ENCODE measurements at places on chromosomes 16 and 17.

- no peak for DNase-seq
Measured at GRCh38 chr16:83530293-83530692, 277.5 kb upstream of the HSBP1 start.

DNA sequence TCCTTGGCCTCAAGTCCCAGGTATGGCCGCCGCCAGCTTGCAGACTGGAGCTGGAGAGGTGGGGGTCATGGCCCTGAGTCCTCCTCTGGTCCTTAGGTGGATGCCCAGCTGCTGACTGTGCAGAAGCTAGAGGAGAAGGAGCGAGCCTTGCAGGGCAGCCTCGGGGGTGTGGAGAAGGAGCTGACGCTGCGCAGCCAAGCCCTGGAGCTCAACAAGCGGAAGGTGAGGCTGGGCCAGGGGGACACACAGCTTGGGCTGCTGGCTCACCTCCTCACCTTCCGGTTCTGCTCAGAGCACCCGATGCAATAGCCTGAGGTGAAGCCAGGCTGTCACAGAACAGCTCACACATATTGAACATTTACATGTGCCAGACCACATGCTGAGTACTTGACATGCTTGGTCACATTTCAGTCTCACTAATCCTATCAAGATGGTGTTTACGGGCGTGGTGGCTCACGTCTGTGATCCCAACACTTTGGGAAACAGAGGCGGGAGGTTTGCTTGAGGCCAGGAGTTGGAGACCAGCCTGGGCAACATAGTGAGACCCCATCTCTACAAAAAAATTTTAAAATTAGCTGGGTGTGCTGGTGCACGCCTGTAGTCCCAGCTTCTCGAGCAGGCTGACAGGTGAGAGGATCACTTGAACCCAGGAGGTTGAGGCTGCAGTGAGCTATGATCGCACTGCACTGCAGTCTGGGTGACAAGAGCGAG lies 7.4 kb downstream of the RNF40 start:
- DNase-seq, result no peak

DNA sequence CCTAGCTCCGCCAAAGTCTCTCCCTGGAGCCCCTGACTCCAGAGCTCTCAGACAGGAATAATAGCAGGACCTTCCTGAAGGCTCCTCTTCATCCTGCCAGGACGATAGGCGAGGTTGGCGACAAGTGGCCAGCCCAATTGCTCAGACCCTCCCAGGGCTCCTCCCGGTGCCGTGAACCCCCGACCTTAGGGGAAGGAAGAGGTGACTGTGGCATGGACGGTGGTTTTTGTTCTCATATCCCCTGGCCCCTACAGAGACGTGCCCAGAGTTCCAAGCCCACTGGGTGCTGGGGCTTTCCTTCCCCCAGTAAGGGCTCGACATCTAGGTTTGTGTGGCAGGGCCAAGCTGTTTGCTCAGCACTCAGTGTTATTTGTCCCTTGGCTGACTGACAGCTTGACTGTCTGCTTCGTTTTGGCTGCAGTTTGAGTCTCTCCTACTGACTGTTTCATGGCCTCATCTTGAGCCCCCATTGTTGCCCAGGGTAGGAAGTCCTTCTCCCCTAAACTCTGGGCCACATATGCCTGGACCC lies 4.6 kb upstream of the ADCY7 start:
- no peak for DNase-seq

GRCh38 chr16:19389246-19389645 lies 28.4 kb upstream of the TMC5 start:
- no peak for DNase-seq

DNA sequence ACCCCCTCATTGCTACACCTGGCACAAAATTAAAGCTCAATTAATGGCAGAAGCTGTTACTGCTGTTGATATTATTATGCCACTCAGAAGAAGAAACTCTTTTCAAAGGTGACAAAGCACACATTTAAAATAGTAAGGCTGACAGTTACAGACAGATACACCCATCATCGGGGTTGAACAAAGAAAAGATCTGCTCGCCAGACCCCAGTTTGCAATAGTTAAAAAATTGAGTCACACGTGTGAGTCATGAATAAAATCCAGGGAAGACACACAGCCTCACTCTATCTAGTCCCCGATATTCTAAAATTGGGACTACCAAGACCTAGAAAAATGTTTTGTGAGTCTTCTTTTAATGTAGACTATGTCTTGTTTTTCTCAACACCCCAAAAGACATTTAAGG lies 330.0 kb upstream of the SOX9 start:
- no peak for DNase-seq

GRCh38 chr16:12541672-12542071 lies 262.0 kb downstream of the CPPED1 start:
- no peak for DNase-seq

GRCh38 chr16:11639925-11640899 lies 28.0 kb upstream of the SNN start:
- peak; percentile 43 for DNase-seq

GRCh38 chr17:33499040-33499439 lies 205.9 kb upstream of the ASIC2 start:
- no peak for DNase-seq

DNA sequence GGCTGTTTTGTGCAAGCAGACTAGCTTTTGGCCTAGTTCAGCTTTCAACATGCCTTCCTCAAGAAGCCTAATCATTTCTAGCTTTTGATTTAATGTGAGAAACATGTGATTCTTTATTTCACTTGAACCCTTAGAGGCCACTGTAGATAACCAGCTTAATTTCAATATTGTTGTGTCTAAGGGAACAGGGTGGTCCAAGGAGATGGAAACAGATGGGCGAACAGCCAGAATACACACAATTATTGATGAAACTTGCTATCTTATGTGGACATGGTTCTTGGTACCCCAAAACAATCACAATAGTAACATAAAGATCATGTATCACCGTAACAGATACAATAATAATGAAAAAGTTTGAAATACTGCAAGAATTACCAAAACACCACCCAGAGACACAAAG lies 4.8 kb downstream of the NPRL3 start:
- DNase-seq, result no peak

DNA sequence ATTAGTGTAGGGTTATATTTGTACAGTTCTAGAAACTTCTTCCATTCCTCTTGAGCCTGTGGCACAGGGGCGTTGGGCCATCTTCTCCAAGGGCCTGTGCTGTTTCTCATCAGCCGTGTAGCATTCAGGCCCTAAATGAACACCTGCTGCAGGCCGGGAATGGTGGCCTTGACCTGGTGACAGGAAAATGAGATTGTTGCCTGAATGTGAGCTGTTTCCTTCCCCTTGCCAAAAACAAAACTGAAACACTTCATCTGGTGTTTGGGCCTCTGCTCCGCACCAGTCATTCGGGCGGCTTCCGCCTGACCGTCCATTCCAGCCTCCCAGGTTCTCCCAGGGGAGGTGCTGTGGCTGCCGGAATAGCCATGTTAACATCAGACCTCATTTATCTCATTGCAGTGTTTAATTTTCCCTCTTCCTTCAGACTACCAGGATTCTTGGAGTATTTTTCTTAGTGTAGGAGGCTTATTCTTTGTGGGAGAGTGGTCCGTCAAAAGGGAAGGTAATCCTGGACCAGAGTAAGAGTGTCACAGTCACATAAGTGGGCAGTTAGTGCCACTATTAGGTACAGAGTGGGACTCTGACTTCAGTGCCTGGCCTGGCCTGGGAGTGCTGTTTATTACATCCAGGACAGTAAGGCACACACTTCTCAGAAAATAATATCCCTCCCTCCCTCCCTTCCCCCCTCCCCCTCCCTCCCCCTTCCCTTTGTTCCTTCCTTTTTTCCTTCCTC lies 61.9 kb downstream of the WWP2 start:
- DNase-seq, result no peak

- DNase-seq, result peak; percentile 32
Measured at GRCh38 chr17:80938556-80938955, 53.1 kb upstream of the CHMP6 start.

DNA sequence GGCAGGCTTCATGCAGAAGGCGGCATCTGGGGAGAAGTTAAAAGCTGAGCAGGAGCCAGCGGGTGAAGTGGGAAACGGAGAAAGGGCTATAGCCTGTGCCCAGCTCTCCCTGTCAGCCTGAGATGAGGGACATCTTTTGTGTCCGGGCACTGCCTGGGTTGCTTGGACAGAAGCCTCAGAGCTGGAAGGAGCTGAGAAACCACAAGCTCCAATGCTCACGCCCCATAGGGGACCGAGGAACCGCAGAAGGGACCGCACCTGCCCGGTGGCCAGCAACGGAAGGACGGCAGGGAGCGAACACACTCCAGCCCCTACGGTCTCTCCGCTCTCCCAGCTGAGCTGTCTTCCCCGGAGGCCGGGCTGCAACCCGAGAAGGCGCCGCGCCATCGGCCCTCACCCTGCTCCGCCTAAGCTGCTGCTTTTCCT lies 175.8 kb downstream of the NPIPB11 start:
- DNase-seq, result no peak

DNA sequence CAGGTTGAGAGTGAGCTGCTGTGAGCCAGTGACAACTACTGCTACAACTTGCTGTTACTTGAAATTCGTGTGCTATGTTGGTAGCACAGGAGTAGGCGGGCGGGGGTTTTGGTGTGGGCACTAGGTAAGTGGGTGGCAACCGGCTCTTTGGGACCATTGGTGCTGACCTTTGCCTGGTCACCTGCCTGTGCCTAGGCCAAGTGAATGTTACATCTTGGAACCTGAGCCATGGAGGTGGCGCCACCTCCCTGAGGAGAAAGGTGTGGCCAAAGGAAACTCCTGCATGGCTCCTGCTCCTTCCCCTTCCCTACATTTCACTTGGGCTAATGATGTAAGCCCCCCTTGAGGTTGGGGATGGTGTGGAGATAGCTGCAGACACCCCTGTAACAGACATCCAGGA lies 25.4 kb upstream of the ARHGAP23 start:
- DNase-seq, result no peak

GRCh38 chr17:70168044-70168976 lies 1.0 kb upstream of the KCNJ2 start:
- DNase-seq, result no peak

- DNase-seq, result peak; percentile 80
Measured at GRCh38 chr17:8158267-8159031, 4.3 kb downstream of the VAMP2 start.

DNA sequence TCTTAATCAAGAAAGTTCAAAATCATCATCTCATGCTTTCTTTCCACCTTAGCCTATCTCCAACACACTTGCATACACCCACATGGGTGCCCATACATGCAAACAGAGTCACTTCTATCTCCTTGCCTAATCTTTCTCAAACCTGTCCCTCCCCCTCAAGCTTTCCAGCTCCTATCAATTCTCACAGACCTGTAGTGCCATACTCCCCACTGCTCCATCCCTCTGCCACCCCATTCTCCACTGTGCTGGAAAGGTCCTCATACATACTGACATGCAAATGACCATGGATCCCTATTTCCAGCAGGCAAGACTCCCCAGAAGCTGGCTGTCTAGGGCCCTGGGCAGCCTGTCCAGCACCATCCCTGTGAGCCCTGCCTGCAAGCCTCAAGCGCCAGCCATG lies 320.4 kb upstream of the CCL2 start:
- no peak for DNase-seq

Data from CD4-positive, alpha-beta T cell (primary cell).